Lower lobe of right lung (tissue), 2 donors: ENCODE measurements at places on chromosomes 16 and 17.
A peak's percentile ranks its signal among the peaks of the same experiment; 100 is the strongest.

GRCh38 chr17:19332371-19333131, 30.0 kb downstream of the B9D1 start:
- peaks cover 39% of the 10 kb centered on the region for H3K36me3 ChIP-seq
- H3K27ac ChIP-seq: peak overlapping the region; percentile 6
- H3K4me1 ChIP-seq: peaks cover 3% of the 10 kb centered on the region
- no peak overlapping the region for H3K4me3 ChIP-seq

- H3K27ac ChIP-seq: no peak overlapping the region
- no peak overlapping the region for H3K4me3 ChIP-seq
- no peaks in the 10 kb centered on the region for H3K36me3 ChIP-seq
- H3K27me3 ChIP-seq: no peaks in the 10 kb centered on the region
- peaks cover 48% of the 10 kb centered on the region for H3K4me1 ChIP-seq
- DNase-seq: no peak
These were observed 85.3 kb upstream of the LGALS9 start for GRCh38 chr17:27545562-27546229.

DNA sequence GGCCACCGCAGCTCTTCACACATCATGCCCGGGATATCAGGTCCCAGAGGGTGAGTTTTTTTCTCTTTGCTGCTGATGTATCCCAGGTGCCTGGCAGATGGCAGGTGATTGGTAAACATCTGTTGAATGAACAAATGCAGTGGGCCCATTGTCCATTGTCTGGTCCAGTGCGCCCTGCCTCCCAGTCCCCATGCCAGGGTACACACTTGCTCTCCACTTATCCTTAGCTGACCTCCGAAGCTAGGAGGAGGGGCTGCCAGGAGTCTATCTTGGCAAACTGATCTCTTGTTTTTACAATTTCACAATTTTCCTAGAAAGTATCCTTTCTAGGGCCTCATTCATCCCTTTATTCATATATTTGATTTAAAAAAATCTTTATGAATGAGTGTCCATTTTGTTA, 196.0 kb downstream of the RAB11FIP4 start:
- H3K27ac ChIP-seq: no peak overlapping the region
- no peak overlapping the region for H3K4me3 ChIP-seq
- no peaks in the 10 kb centered on the region for H3K36me3 ChIP-seq
- H3K27me3 ChIP-seq: no peaks in the 10 kb centered on the region
- DNase-seq: no peak

- H3K27me3 ChIP-seq: no peaks in the 10 kb centered on the region
- peaks cover 59% of the 10 kb centered on the region for H3K4me1 ChIP-seq
- DNase-seq: peak; percentile 47
- no peaks in the 10 kb centered on the region for H3K36me3 ChIP-seq
- H3K27ac ChIP-seq: peak overlapping the region; percentile 96
These were observed 994 bp downstream of the CLTC start for GRCh38 chr17:59620518-59621259.

DNA sequence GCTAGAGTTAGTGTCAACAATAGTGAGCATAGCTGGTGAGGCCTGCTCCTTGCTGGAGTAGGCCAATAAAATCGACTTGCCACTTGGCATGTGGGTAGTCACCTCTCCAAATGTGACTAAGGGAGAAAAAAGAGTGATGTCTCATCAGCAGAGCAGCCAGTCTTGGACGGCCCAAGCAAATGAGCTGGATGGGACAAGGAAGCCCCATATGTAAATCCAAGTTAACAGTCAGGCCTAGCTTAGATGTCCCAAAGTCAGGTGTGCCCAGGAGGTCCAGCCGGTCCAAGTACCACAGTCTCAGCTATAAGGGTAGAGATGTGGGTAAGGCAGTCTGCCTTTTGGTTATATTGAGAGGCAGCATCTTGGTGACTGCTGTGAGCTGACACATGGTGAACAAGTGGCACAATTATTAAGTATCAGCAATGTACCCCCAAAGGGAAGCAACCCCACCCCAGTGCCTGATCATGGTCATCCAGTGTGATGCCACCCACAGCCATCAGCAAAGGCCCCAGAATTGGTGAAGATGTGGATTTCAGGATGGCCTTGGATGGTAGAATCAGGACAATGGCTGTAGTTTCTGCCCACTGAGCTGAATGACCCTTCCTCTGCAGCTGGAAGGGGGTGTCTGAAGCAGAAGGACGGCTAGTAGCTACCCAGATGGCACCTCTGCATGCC, 83.4 kb downstream of the TNFRSF13B start:
- no peak overlapping the region for H3K27ac ChIP-seq
- DNase-seq: no peak
- H3K4me3 ChIP-seq: no peak overlapping the region
- no peaks in the 10 kb centered on the region for H3K27me3 ChIP-seq
- no peaks in the 10 kb centered on the region for H3K4me1 ChIP-seq
- no peaks in the 10 kb centered on the region for H3K36me3 ChIP-seq

- H3K27ac ChIP-seq: no peak overlapping the region
- no peak for DNase-seq
These were observed 294.6 kb downstream of the XYLT1 start for GRCh38 chr16:17176199-17176598.

- H3K27me3 ChIP-seq: no peaks in the 10 kb centered on the region
- no peak overlapping the region for H3K27ac ChIP-seq
- H3K36me3 ChIP-seq: no peaks in the 10 kb centered on the region
- no peak for DNase-seq
- H3K4me3 ChIP-seq: no peak overlapping the region
These were observed 60.2 kb downstream of the TEX2 start for GRCh38 chr17:64202683-64203344.

- H3K4me3 ChIP-seq: no peak overlapping the region
- no peak overlapping the region for H3K27ac ChIP-seq
- DNase-seq: no peak
These were observed 68.8 kb downstream of the LYRM1 start for GRCh38 chr16:20969386-20969785.

DNA sequence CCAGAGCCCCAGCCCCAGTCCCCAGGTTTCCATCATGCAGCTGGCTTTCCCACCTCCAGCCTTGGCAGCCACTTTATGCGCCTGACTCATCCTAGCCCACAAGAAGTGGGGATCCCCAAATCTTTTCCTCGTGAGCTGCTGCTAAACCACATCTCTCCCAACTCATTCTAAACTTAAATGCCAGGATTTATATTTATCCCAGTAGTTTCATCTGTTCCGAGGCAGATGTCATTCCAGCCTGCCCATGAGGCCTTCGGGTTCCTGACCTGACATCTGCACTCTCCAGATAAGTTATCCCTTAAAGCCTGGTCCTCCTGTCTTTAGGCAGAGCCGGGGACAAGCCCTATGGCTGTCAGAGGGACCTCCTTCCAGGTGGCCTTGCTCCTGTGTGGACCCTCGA, 16.6 kb downstream of the PLXDC1 start:
- no peaks in the 10 kb centered on the region for H3K36me3 ChIP-seq
- no peak overlapping the region for H3K4me3 ChIP-seq
- no peaks in the 10 kb centered on the region for H3K4me1 ChIP-seq

- H3K4me1 ChIP-seq: no peaks in the 10 kb centered on the region
- no peak overlapping the region for H3K27ac ChIP-seq
- DNase-seq: peak; percentile 39
- H3K36me3 ChIP-seq: peaks cover 16% of the 10 kb centered on the region
- H3K27me3 ChIP-seq: no peaks in the 10 kb centered on the region
These were observed 19.4 kb downstream of the ITGB4 start for GRCh38 chr17:75740631-75741077.

DNA sequence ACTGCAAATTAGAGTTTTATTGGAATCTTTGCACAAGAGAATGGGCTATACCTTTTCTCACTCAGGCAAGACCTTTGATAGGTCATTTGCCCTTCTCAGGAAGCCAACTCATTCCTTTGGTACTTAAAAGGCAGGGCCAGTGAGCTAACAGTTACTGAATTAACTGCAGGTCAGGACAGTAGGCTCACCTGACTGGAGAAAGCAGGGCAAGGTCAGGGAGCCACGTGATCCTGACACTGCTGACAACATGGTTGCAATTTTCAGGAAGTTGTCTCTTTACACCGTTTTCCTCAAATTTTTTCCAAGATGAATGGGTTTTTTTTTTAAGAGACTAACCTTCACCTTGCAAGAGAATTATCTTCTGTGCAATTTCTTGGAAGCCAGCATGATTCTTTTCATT, 21.1 kb downstream of the CPSF4L start:
- H3K4me3 ChIP-seq: no peak overlapping the region
- H3K36me3 ChIP-seq: peaks cover 58% of the 10 kb centered on the region
- no peak overlapping the region for H3K27ac ChIP-seq
- H3K27me3 ChIP-seq: no peaks in the 10 kb centered on the region
- no peaks in the 10 kb centered on the region for H3K4me1 ChIP-seq

GRCh38 chr17:42797067-42798007, 1.2 kb downstream of the COA3 start:
- peaks cover 6% of the 10 kb centered on the region for H3K36me3 ChIP-seq
- no peak for DNase-seq
- H3K27ac ChIP-seq: peak overlapping the region; percentile 83

- no peak for DNase-seq
- H3K4me1 ChIP-seq: no peaks in the 10 kb centered on the region
- no peaks in the 10 kb centered on the region for H3K36me3 ChIP-seq
These were observed 187.9 kb downstream of the KCNJ2 start for GRCh38 chr17:70357190-70357589.
